ENCODE measurements at places on chromosomes 16 and 17. TPM values are rescaled to one million over a fixed set of nuclear protein-coding genes. Genes with fewer than 3 reads are reported as not detected.

The KRTAP3-2 gene
- not detected for total RNA-seq

GRCh38 chr17:73933164-73933766 lies 270.2 kb upstream of the RPL38 start:
- no peak for DNase-seq

DNA sequence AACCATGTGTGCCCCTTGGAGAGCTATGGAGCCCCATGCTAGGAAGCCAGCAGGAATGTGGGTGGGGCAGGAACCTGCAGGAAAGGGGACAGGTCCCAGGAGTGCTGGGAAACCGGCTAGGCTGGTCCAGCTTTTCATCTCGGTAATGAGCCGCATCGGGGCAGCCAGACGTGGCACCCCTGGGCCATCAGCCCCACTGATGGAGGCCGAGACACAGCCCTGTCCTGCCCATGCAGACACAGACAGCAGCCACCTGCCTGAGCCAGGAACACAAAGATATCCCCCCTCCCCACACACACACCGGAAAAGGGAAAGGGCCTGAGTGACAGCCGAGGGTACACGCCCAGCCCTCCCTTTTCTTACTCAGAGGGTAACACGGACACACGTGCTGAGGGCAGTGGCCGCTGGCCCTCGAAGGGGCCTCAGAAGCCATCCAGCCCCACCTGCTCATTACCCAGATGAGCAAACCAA lies 18.1 kb downstream of the PPL start:
- no peak for DNase-seq

The BCAR1 gene
- 80.5 TPM for total RNA-seq

The SPATA33 gene
- total RNA-seq, result 10.6 TPM

- no peak for DNase-seq
These were observed 19.7 kb downstream of the QPRT start for GRCh38 chr16:29698484-29699323.

The ALOXE3 gene
- total RNA-seq, result 2.4 TPM

DNA sequence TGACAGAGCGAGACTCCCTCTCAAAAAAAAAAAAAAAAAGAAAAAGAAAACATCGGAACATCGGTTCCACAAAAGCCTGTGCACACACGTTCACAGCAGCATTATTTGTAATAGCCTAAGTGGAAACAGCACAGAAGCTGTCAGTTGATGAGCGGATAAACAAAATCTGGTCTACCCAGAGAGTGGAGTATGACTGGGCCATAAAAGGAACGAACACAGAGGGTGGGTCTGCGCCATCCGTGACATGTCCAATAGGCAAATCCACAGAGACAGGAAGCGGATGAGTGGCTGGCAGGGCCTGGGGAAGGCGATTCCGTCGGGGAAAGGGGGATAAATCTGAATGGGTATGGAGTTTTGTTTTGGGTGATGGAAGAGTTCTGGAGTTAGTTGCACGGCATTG lies 212.2 kb upstream of the CIBAR2 start:
- DNase-seq, result no peak

DNA sequence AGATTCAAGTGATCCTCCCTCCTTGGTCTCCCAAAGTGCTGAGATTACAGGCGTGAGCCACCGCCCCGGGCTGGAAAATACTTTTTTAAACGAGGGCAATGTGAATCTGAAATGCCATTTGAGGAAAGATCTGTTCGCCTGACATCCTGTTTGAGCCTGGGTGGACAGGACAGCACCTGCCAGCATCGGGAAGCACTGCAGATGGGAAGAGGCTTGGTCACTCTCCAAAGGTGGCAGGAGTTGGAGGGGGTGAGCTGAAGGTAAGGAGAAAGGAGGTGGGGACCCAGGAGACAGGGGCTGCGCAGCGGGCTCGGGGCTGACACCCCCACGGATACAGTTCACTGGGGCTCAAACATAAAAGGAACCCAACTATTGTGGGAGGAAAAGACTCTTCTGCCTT lies 3.9 kb upstream of the BIRC5 start:
- no peak for DNase-seq

- no peak for DNase-seq
These were observed 151.5 kb downstream of the LGALS9B start for GRCh38 chr17:20315821-20316220.

The COPRS gene
- 53.9 TPM for total RNA-seq

The DPEP3 gene
- not detected for total RNA-seq

DNA sequence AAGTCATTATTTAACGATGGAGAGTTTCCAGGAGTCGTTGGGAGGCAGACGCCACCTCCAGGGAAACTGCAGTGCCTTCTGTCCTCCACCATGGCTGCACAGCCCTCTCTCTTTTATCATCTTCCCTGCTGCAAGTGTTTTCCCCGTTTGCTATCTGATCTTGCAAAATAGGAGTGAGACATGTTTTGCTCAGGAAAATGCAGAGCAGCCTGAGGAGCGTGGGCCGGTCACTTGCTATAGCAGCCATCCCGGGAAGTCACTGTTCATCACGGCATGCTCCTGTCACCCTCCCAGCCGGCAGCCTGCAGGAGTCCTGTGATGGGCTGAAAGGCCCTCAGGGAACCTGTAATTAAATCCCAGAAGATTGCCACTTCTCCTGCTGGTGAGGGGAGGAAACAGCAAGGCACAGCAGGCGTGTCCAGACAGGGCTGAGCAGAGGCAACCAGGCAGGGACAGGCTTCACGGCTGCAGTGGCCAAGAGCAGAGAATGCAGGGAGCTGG lies 143.1 kb downstream of the GSG1L start:
- DNase-seq, result peak; percentile 50

The SCGB1C2 gene
- not detected for total RNA-seq

The C16orf46 gene
- 0.24 TPM for total RNA-seq

- DNase-seq, result peak; percentile 41
These were observed 83.6 kb downstream of the RGS9 start for GRCh38 chr17:65220732-65221131.

GRCh38 chr16:82830944-82831343 lies 204.2 kb downstream of the CDH13 start:
- DNase-seq, result no peak

The KRTAP4-5 gene
- total RNA-seq, result not detected

DNA sequence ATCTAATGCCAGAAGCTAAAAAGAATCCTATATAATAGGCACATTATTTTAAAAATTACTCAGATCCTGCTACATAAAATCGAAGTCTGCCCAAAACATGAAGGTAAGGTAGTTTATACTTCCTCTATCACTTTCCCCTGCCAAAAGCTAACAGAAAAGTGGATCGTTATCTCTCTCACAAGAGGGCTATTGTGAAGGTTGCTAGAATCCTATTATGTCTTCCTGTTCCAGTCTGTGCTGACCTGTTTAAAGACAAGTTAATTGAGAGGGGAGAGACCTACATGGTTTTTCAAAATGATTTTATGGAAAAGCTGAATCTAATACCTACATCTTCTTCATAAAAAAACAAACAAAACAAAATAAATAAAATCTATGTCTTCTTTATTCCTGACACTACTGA lies 1410.9 kb upstream of the CDH8 start:
- no peak for DNase-seq

DNA sequence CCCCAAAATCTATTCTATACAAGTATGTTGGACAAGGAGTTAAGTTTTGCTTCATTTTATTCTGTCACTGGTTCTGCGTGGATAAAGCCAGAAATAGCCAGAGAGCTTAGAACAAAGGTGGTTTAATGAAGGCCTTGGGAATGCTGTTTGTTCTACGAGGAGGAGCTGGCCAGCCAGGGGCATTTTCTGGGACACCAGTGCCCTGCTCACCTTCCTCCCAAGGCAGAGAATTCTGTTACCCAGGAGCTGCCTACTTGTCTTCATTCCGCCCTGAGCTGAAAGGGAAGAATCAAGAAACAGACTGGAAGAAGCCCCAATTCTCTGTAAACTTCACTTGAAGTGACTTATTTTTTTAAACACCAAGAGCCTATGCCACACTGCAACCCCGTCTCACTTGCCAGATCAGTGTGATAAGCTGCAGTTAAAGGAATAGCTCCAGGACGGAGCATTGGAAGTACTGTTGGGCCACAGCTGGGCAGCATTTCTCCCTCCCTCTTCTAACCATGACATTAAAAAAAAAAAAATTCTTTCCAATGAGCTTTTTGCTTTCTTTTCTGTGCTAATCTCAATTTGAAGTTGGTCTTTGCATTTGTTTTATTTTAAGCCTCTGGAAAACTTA lies 149.8 kb upstream of the DYNLRB2 start:
- no peak for DNase-seq

The ATAD5 gene
- total RNA-seq, result 9.2 TPM

The PRM2 gene
- not detected for total RNA-seq

- no peak for DNase-seq
These were observed 4.2 kb downstream of the CCL3 start for GRCh38 chr17:36085765-36086164.

GRCh38 chr16:78385086-78385805 lies 285.8 kb downstream of the WWOX start:
- no peak for DNase-seq

GRCh38 chr16:73214825-73215677 lies 167.1 kb upstream of the ZFHX3 start:
- DNase-seq, result peak; percentile 25
